Cardiac septum (tissue), 1 donor: ENCODE measurements at places on chromosomes 13 and 19.

DNA sequence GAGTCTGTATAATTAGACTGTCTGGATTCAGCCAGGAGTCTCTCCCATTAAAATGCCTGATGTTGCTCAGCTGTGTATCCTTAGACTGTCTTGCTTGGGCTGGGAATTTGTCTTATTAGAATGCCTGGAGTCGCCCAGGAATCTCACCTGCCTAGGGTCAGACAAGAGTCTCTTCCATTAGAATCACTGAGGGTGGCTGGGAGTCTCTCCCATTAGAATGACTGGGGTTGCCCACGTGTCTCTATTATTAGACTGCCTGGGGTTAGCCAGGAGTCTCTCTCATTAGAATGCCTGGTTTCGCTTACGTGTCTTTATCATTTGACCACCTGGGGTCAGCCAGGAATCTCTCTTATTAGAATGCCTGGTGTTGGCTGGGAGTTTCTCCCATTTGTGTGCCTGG is 1450.0 kb downstream of the UQCRFS1 start:
- peak; percentile 46 for DNase-seq

DNA sequence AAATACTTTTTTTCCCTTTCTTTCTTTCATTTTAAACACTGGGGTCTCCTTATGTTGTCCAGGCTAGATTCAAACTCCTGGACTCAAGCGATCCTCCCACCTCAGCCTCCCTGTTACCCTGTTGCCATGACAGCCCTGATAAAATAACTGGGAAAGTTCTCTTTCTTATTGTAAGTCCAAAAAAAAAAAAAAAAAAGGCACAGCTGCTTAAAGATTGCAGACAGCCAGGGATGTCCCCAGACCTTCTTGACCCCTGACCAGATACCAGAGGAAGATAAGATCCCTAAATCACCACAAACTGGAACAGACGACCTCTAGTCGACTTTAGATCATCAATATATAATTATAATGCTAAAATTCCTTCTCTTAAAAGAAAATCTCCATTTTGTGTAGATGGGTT is 1.1 kb upstream of the MVB12A start:
- DNase-seq, result no peak

GRCh38 chr13:67736646-67737420 is 506.7 kb upstream of the PCDH9 start:
- DNase-seq, result no peak

- no peak for DNase-seq
Observed at GRCh38 chr13:39039041-39039440, 785 bp downstream of the NHLRC3 start.

- DNase-seq, result no peak
Observed at GRCh38 chr19:38699027-38699346, 45.3 kb downstream of the CAPN12 start.
